ENCODE measurements at places on chromosomes 4 and X. TPM values are rescaled to one million over a fixed set of nuclear protein-coding genes. Genes with fewer than 3 reads are reported as not detected.

DNA sequence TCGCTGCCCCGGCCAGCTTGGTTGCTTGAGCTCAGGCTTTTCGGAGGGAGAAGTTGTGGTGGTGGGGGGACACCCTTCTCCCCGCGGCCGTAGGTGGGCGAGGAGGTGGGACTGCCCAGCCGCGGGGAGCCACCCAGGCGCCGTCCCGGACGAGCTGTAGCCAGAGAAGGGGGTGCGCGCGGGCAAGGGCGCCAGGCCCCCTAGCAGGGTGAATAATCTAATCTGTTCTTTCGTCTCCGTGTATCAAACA, 3.1 kb downstream of the MID1IP1 start:
- DNase-seq, result no peak

DNA sequence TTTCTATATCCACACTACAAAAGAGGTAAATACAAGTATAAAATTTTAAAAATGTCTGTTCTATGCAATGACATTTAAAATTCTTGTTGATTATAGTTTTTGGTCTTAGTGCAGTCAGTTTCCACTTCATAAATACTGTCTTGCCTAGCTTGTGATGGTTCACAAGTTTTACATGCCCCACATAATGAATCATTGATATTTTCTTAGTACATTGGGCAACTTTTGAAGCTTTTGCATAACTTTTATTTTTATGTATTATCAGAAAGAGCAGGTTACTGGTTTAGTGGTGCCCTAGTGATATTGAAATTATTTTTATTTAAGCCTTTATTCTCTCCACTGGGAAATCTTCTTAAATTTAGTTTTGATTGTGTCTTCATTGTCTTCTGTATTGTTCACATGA, 388.0 kb downstream of the CCSER1 start:
- no peak for DNase-seq

DNA sequence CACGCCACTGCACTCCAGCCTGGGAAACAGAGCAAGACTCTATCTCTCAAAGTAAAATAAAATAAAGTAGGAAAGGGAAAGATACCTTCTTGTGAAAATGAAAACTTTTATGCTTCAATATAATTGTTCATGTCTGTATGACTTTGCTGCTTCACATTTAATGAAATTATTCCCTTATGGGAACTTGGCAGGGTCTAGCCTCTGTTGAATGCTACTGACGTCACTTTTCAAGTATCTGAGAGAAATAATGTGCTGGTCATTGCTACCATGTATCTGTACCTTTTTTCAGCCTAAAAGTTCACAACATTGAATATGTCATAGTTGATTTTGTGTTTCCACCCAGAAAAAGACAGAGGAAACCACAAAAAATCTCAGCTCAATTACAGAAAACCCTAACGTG, 65.2 kb downstream of the PRDM5 start:
- DNase-seq, result no peak

DNA sequence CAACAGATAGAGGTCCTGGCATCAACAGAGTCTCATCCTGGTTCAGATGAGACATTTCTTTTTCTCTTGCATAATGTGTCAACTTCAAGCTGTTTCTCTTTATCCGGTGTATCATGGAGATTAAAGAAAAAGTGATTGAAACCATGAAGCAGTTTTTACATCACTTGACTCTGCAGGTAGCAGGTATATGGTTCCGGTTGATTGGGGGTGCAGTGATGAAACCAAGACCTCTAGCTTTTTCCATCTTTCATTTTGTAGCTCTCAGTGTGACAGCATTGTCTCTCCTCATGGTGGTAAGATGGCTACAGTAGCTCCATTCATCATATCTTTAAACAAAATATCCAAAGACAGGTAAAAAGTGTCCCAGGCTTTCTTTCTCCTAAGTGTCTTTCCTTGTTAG, 2.4 kb upstream of the HOPX start:
- DNase-seq, result no peak

DNA sequence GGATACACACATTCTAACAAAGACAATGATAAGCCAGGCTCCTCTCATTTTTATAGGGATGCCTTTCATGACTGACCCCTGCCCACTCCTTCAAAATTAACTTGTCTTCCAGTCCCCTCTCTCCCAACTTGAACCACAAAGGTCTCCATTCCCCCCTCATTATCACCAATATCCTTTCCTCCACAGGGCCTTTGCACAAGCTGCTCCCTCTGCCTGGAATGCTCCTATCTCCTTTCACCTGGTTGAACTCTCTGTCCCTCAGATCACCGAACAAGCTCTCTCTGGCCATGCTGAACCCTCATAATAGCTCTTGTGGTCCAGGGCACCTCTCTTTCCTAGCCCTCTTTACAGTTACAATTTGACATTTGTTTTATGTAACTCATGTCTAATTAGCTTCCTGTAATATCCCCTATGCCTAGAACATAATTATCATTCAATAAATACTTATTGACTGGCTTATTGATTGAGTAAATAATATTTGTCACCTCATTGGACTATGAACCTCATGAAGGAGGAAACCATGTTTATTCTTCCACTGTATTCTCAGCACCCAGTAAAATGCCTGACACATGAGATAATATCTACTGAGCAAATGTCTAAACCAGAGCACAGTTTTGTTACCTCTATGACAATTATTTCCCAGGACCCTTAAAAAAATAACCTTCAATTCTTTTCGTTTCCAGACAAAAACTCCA, 266.3 kb upstream of the RASGEF1B start:
- DNase-seq, result no peak

GRCh38 chr4:104930298-104930697, 216.4 kb upstream of the TET2 start:
- DNase-seq, result no peak

HADH gene
- 115 TPM for polyA plus RNA-seq

Measured in right renal pelvis (tissue), 4 donors.